Stimulated activated CD4-positive, alpha-beta T cell treated with anti-CD3 and anti-CD28 coated beads, Interleukin-15, amount 100 ng/mL, for 1 hour (primary cell): ENCODE measurements at places on chromosomes 12 and 14.
A peak's percentile ranks its signal among the peaks of the same experiment; 100 is the strongest.

- peak; percentile 20 for DNase-seq
Measured at GRCh38 chr12:614411-614970, 48.8 kb downstream of the NINJ2 start.

- no peak for DNase-seq
Measured at GRCh38 chr14:92247341-92247740, 75.6 kb upstream of the SLC24A4 start.

DNA sequence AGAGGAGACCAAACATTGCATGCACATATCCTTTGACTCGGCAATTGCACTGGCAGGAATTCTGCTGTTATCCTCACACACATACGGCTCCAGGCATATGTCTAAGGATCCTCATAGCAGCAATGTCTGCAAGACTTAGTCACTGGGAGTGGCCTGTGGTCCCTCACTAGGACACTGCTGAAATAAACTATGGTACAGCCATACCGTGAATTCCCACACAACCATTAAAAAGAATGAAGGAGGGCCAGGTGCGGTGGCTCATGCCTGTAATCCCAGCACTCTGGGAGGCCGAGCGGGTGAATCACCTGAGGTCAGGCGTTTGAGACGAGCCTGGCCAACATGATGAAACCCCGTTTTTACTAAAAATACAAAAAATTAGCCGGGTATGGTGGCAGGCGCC lies 105.1 kb downstream of the ZFP36L1 start:
- DNase-seq, result no peak

DNA sequence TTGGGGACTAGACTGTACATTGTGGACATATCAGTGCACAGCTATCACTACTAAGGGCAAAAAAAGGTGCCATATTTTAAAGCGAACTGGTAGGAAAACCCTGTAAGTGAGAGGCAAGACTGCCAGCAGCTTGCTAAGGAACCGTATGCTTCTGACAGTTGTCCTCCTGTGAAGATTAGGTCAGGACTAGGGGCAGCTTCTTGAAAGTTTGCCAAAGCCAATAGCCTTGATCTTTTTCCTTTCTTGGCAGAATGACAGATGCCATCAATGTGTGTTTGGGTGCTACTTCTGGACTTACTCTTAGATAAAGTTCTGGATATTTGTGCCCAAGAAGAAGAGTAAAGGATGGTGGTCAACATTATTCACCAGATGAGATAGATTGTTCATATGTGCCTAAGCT lies 7.4 kb downstream of the DAAM1 start:
- no peak for DNase-seq

GRCh38 chr14:61452452-61452851 lies 131.1 kb downstream of the PRKCH start:
- no peak for DNase-seq

DNA sequence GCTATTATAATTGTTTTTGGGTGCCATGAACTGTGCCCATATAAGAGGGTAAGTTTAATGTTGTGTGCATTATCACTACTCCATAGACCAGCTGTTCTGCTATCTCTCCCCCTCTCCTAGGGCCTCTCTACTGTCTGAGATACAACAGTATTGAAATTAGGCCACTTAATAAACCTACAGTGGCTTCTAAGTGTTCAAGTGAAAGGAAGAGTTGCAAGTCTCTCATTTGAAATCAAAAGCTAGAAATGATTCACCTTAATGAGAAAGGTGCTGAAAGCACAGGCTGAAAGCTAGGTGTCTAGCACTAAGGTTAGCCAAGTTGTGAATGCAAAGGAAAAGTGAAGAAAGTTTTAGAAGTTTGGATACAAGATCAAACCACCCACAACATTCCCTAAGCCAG lies 168.0 kb downstream of the SLC16A7 start:
- no peak for DNase-seq

GRCh38 chr14:73272393-73272792 lies 35.1 kb downstream of the PAPLN start:
- no peak for DNase-seq

- DNase-seq, result no peak
Measured at GRCh38 chr12:6465467-6466183, 4.9 kb downstream of the VAMP1 start.
